ENCODE measurements at places on chromosomes 6 and 20. TPM values are rescaled to one million over a fixed set of nuclear protein-coding genes. Genes with fewer than 3 reads are reported as not detected.

The SLC16A10 gene
- 32.2 TPM for total RNA-seq

DNA sequence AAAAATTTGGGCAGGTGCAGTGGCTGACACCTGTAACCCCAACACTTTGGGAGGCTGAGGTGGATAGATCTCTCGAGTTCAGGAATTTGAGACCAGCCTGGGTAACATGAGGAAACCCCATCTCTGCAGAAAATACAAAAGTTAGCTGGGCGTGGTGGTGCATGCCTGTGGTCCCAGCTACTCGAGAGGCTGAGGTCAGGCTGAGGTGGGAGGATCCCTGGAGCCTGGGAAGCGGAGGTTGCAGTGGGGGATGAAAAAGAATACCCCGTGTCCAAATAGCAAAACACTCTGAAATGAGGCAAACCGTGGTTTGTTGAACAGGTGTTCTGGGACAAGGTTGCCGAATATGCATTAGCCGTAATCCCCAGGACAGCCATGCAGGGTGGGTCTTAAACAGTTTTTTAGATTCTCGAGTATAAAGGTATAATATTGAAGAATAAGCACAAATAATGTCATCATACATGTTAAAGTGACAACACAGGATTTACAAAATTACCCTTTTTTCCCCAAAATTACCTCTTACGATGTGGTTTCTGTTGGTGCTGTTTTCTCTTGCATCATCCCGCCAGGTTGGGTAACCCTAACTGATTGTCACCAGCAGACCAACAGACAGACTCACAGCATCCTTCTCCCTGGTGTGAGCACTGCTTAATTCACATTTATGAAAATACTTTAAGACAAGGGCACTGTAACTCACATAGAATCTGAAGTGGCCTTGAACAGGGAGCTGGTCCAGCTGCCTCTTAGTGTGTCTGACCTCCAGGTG lies 9.1 kb downstream of the DNAJC5 start:
- no peak for DNase-seq

The FAM83C gene
- total RNA-seq: 2.2 TPM

The IYD gene
- not detected for total RNA-seq

The OR2B6 gene
- not detected for total RNA-seq

The UNC5CL gene
- 3.0 TPM for total RNA-seq

- no peak for DNase-seq
These were observed 39.4 kb downstream of the SCML4 start for GRCh38 chr6:107784669-107785068.

The RAMACL gene
- 3.4 TPM for total RNA-seq

- DNase-seq: no peak
These were observed 324.2 kb upstream of the CNR1 start for GRCh38 chr6:88490195-88490907.

- DNase-seq: no peak
These were observed 1239.3 kb downstream of the EPHA7 start for GRCh38 chr6:92180090-92180489.

The OPRM1 gene
- total RNA-seq: 0.92 TPM

DNA sequence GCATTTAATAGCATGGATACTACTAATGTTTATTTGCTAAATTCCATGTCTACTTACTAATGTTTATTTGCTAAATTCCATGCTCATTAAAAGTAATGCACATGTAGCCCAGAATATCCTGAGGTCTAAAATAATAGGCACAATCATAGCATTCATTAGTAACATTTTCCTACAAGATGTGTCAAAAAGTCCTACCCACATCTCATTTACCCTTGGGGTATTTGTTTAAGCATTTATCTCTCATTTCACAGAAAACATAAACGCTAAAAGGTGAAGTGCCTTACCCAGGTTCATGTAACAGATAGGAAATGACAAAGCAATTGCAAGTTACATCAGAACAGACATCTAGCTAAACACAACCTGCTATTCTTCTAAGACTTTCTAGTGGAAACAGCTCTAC lies 457.1 kb downstream of the HACE1 start:
- DNase-seq: no peak

DNA sequence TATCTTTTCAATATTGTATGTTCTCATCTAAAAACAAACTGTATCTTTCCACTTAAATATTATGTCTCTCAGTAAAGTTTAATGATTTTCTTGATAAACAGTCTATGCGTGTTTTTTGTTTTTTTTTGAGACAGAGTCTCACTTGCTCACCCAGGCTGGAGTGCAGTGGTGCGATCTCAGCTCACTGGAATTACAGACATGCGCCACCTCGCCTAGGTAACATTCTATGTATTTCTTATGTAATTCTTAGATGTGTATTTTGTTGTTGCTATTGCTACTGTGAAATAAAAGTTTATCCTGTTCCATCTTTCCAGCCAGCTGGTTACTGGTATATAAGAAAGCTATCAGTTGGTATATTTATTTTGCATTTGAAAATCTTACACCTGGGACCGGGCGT lies 29.4 kb downstream of the ABHD12 start:
- no peak for DNase-seq

The SIRPB1 gene
- total RNA-seq: 0.82 TPM

- peak; percentile 22 for DNase-seq
These were observed 600.6 kb upstream of the CHD6 start for GRCh38 chr20:42218621-42219374.

DNA sequence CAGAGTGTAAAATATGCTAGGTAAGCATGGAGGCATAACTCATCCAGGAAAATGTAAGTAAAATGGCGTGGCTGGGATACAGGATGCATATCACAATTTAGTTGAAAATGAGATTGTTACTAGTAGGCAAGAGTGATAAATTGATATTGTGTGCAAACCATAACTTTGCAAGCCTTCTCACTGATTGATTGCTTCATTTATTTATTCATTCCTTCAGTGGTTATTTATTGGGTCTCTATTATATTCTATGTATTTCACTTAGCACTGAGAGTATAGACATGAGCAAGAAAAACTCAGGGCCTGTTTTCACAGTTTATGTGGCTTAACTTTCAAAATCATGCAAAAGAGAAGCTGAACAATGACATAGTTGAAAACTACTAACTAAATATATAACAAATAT lies 241.0 kb upstream of the EYS start:
- DNase-seq: no peak

GRCh38 chr6:138811866-138812265 lies 16.0 kb downstream of the ECT2L start:
- DNase-seq: no peak

DNA sequence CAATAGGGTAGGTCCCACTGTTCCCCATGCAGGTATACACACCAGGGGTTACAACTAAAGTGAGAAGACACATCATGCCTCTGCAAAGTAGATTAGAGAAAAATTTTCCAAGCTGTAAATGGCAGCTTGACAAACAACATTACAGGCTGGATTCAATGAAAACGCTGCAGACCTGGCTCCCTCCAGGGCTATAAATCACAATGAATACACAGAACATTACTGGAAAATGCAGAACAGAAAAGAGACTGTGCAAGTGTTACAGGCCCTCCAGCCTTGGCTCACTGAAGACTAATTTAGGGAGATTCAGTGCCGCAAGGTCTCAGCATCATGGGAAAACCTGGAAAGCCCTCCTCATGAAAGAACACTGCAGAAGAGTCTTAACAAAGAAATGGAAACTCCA lies 207.8 kb downstream of the KHDC1L start:
- DNase-seq: peak; percentile 33

GRCh38 chr6:7697820-7698623 lies 27.9 kb upstream of the BMP6 start:
- peak; percentile 44 for DNase-seq

- DNase-seq: no peak
These were observed 6.4 kb upstream of the GMNN start for GRCh38 chr6:24768361-24768760.

DNA sequence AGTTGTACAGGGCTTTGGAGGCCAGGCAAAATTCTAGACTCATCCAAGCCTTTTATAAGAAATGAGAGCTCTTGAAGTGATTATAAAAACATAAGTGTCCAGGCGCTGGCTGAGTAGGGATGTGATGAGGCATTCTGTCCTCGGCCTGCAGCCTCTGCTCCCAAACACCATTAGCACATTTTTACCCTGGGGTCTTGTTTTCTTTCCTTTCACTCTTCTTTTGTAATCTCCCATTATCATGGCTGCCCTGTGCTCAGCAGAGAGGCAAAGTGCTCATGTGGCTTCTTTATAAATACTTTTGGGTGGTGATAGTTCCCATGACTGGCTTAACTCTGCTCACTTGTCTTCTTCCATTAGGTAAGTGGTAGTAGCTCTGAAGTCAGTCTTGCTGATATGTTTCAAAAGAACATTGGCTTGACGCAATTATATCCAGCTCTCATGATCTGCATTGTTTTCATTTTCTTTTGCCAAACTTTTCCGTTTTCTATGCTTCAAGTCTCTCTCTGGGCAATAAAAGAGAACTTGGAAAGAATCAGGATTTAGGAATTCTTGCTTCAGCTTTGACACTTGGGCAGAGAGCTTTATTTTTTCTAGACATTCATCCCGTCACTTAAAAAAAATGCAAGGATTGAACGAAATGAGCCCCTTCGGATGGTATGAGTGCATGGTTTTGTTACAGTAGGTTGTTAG lies 61.1 kb downstream of the CAP2 start:
- DNase-seq: no peak

- DNase-seq: no peak
These were observed 25.1 kb upstream of the FAM8A1 start for GRCh38 chr6:17574866-17575560.

DNA sequence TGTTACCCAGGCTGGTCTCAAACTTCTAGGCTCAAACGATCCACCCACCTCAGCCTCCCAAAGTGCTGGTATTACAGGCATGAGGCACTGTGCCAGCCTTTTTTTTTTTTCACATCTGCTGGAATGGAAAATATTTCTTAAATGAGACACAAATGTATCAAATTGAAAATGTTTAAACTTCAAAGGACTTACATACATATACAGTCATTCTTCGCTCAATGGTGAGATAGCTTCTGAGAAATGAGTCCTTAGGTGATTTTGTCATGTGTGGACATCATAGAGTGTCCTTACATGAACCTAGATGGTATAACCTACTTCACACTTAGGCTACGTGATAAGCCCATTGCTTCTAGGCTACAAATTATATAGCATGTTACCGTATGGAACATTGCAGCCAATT lies 43.1 kb downstream of the MICA start:
- DNase-seq: no peak

GRCh38 chr20:38184101-38184500 lies 19.0 kb upstream of the TGM2 start:
- DNase-seq: peak; percentile 65

The SLC17A5 gene
- 18.2 TPM for total RNA-seq

GRCh38 chr6:18362058-18362561 lies 25.0 kb upstream of the RNF144B start:
- DNase-seq: peak; percentile 70

The GRIK2 gene
- total RNA-seq: 3.1 TPM

GRCh38 chr6:9499709-9500108 lies 915.2 kb downstream of the TFAP2A start:
- DNase-seq: no peak

The PRSS35 gene
- total RNA-seq: 12.4 TPM

DNA sequence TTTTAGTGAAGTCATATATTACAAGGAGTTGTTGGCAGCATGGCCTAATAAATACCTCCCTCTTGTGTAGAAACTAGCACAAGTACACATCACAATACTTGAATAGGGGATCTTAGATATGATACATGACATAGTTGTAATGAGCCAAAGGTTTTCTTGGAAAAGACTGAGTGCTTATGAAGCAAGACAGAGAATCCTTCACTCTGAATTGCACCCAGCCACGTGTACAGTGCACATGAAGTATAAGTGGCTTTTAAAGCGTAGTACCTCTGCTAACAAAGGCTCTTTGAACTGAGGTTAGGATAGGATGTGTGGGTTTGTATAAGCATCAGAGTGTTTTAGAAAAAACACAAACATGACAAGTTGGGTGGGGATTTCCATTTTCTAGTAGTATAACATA lies 145.5 kb upstream of the STMND1 start:
- no peak for DNase-seq

DNA sequence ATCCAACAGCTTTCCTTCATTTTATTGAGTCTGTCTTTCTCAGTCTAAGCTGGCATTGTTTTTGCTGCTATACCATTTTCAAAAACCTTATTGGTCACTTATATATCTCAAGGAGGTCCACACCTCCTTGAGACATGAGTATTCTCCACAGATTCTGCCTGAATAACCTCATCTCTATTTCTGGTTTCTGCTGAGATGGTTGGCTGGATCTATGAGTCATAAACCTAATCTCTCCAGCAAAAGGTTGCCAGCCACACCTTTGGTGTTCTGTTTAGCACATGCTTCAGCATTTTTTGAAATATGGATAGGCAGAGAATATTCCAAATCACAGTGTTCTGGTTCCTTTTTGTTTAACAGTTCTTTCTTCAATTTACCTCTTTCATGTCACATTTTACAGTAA lies 40.8 kb upstream of the TMEM244 start:
- DNase-seq: no peak

DNA sequence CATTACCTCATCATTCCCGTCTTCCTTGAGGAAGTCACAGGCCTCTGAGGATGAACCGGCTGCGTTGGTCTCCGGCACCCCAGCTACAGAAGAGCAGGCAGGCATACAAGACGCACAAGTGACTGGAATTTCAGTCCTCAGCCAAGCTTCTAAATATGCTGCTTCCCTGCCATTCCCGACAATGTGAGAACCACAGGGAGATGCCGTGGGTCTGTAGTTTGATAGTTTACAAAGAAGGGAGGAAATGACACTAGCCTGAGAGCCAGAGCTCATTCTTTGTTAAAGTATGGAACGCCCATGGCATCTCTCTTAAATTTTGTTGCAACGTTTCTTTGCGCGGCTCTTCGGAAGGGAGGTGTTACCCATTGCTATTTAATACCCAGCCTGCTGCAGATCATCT lies 25.7 kb downstream of the HEBP2 start:
- no peak for DNase-seq

The SULF2 gene
- total RNA-seq: 68.0 TPM
